ENCODE measurements at places on chromosomes 3 and 15.

DNA sequence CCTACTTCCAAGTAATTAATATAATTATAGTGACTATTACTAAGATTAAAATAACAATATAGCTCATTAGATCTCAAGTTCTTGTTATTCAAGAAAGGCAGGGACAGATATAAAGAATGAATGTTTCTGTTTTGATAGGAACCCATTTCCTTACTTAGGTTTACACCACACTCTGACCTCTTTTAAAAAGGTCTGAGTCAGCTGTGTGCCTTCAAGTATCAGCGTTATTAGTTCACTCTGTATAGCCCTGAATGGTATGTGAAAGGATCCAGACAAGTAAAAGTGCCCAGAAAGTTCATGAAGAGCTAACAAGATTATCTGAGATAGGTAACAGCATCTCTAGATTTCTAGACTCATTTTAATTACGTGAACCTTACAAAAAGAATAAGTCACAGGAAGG lies 28.9 kb downstream of the PDCD10 start:
- DNase-seq = no peak

- no peak for DNase-seq
Measured at GRCh38 chr3:64445109-64445943, 220.1 kb upstream of the PRICKLE2 start.

GRCh38 chr3:179882292-179882691 lies 154.4 kb downstream of the PEX5L start:
- DNase-seq = no peak

DNA sequence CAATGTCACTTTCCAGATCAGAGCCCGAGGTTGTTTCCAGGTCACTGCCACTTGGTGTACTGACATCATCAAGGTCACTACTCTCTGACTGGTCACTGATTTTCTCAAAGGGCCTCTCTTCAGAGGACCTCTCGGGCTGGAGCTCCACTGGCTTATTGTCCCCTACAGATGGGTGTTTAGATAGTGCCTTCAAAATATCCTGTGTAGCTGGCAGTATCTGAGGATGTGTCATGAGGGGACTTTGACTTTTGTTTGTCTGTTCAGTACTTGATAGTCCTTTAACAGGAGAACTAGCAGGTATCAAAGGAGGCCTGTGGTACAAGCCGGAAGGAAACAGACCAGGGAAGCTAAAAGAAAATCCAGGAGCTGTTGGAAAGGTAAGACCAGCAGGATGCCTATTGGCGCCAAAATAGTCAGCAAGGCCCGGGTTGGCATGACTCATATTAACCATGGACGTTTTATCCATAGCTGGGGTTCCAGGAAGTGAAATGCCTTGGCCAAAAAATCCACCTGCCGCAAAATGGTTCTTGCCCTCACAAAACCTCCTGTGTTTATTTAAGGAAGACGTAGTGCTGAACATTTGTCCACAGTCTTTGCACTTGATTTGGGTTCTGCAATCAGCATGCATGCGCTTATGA lies 547.3 kb downstream of the MECOM start:
- DNase-seq = no peak

DNA sequence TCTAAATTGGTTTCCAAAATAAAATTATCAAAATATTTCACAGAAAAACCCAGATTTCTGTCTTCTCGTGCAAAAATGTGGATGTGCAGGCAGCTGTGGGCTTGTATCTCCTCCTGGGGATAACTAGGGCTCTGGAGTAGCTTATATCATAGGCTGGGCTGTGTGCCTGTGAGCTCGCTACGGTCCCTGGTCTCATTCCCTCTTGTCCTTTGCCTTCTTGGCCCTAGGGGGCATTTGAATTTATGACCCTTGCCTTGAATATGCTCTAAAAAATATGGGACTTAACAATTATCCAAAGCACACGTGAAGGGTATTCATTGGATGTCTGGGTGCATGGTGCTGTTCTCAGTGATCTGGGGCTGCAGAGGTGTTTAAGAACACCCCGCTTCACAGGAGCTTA lies 132.6 kb downstream of the PDZRN3 start:
- DNase-seq = no peak

DNA sequence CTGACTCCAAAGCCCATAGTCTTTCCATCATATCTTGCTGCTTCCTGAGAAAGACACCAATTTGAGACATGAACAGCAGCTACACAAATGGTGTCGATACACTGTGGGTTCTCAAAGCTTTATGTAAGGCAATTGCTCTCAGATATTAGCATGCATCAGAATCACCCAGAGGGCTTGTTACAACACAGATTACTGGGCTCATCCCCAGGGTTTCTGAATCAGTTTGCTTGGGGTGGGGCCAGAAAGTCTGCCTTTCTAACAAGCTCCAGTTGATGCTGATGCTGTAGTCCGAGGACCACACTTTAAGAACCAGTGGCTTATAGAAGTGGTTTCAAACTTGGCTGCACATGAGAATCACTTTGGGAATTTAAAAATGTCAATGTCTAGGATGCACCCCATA lies 86.5 kb downstream of the SEMA6D start:
- DNase-seq = no peak
